ENCODE measurements at places on chromosomes 1 and 21.

GRCh38 chr1:18144916-18145647 is 37.5 kb downstream of the IGSF21 start:
- no peak for DNase-seq

DNA sequence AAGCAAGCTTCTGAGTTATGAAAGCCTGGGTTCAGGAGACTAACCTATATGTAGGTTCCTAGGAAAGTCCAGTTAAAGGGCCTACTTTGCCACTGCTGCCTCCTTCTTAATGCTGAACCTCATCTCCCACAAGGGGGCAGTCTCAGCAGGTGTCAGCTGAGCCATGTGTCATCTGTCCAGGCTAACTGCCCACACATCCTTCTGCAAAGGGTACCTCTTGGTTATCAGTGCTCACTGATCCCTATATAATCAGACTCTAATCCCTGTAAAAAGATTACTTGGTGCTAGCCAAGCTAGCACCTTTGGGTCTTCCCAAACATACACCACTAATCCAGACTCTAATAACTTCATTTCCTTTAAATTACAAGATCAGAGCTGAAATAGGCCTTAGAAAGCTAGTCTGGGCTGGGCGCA is 9.0 kb downstream of the PRDX1 start:
- no peak for DNase-seq

DNA sequence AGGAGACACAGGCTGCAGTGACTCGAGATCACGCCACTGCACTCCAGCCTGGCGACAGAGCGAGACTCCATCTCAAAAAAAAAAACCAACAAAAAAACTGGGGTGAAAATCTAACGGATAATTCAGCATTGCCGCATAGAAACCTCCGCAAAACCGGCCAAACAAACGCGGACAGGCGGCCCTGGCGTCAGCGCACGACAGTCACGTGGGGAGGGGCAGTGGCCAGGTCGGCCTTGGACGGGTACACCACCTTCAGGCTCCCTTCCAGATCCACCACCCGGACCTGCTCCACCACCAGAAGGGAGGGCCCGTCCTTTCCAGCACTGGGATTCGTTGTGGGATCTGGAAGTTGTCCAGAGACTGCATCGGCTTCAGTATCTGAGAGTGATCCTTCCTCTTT is 8.4 kb downstream of the SMIM1 start:
- no peak for DNase-seq

DNA sequence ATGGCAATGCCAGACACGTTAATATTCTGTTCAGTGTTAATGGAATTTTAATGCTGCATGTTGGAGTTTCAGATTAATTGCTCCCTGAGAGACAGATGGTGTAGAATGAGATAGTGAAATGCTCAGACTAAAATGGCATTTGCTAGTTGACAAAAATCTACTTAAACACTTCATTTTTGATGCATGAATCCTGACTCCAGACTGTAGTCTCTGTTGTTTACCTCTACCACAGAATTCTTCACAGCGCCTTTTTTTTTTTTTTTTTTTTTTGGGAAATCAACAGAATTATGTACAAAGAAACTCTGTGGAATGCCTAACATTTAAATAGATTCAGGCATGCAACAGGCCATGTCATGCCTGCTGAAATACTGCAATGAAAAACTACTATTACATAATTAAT is 111.3 kb downstream of the PLPPR5 start:
- no peak for DNase-seq
